ENCODE measurements at places on chromosomes 5 and 9.

DNA sequence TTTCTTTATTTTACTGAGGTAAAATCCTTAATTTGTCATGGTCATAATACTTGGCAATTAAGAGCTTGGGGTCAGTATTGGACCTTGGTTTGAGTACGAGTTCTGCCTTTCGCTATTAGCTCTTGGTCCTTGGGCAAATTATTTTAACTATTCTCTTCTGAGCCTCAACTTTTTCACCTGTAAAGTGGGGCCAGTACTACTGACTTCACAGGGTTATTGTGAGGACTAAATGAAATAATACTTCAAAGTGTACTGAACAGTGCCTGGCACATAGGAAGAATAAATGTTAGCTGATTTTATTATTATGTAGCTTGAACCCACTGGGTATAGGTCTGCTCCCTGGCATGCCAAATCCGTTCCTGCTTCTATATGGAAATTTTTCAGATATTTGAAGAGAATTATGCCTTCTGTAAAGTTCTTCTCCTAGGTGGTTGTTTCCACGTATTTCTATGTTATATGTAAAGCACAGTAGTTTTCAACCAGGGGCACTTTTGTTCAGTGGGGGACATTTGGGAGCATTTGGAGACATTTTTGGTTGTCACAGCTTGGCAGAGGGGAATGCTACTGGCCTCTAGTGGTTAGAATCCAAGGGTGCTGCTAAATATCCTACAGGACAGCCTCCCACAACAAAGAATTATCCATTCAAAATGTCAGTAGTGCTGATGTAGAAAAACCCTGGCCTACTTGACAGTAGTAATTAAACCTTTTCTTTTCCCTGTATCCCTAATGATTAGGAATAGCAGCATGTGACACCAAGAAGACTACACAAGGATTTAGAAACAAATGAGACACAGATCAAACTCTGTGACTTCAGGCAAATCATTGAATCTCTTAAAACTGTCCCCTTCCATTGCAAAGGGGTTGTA is 4.5 kb downstream of the RCL1 start:
- peak; percentile 13 for DNase-seq

DNA sequence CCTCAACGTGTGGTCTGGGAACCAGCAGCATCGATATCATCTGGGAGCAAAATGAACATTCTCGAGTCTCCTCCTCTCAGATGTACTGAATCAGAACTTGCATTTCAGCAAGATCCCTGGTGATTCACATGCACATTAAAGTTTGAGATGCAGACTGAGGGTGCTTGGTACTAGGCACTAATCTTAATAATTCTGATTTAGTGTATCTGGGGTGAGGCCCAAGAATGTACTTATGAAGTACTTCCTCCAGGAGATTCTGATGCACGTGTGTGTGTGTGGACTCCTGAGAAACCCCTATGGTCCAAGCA is 56.2 kb upstream of the EQTN start:
- DNase-seq, result no peak

GRCh38 chr9:113508111-113508749 is 44.7 kb downstream of the RGS3 start:
- no peak for DNase-seq

DNA sequence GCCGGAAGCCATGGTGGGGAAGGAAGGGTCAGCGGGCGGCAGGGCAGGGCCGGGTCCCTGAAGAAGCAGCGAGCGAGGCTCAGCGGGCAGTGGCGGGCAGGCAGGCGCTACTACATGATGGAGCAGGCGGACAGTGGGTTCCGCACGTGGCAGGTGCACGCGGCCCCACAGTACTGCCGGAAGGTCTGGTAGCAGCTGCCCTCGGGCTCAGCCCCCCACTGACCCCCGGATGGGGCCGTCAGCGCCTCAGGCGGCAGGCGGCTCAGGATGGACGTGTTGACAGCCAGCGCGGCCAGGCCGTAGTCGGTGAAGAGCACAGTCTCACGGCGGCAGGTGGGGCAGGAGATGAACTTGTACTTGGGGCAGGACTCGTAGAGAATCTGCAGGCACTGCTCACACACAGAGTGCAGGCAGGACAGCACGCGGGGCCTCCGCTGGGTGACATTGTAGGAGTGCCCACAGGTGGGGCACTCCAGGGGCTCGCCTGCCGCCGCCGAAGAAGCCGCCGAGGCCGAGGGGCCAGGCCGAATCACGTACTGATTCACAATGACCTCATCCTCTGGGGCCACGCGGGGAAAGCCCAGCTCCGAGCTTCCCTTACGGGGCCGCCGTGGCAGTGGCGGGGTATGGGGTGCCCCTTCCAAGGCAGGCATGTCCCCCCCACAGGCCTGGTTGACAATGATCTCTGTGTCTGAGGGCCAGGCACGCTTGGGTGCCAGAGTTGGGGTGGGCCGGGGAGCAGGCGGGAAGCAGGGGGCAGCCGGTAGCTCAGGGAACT is 1.5 kb downstream of the RNF208 start:
- no peak for DNase-seq

GRCh38 chr5:137696481-137696880 is 39.4 kb downstream of the KLHL3 start:
- no peak for DNase-seq

DNA sequence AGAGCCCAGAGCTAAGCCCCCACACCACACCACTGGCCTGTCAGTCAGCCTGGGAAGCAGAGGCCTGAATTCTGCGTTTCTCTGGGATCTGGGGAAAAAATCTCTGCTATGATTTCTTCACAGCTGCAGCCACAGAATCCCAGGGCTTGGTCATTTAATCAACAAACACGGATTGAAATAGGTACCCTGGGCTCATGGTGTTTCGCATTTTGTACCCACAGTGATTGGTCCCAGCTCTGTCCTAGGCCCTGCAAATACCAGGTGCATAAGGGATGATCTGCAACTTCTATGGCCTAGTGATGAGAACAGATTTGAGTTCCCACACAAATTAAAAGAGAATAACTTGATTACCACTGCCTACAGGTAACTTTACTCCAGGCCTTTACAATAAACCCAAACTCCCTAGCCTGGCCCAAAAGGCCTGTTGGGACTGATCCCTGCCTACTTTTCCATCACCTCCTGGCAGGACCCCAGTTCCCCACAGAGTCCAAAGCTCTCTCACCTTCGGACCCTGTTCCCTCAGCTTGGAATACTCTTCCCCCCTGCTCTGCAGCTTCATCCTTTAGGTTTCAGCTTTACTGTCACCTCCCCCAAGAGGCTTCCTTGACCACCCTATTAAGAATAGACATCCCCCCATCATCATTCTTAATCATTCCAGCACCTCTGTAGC is 14.7 kb upstream of the SAP30L start:
- DNase-seq, result no peak

DNA sequence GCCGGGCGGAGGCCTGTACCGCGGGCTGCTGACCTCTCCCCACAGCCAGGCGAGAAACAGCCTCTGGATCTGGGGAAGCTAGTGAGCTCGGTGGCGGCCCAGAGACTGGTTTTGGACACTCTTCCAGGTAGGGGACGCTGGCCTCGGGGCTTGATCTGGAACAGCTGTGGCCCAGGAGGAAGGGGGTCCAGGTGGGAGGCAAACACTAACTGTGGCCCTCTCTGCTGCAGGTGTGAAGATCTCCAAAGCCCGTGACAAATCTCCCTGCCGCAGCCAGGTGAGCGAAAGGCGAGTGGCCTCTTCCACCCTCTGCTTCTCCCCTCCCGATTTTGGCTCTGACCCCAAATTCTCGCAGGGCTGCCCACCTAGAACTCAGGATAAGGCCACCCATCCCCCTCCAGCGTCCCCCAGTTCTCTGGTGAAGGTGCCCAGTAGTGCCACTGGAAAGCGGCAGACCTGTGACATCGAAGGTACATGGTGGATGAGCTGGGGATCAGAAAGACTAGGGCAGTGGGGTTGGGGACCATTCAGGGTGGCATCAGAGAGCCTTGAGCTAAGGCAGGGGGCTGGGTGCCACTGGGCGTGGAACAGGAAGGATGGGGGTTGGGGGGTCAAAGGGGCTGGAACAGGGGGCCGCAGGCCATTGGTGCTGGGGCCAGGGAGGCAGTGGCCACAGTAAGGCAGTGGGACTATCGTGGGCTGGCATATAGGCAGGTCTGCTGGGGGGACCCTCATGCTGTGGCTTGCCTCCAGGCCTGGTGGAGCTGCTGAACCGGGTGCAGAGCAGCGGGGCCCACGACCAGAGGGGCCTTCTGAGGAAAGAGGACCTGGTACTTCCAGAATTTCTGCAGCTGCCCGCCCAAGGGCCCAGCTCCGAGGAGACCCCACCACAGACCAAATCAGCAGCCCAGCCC is 12.9 kb upstream of the SLC34A1 start:
- DNase-seq, result no peak

GRCh38 chr9:21777701-21778100 is 24.7 kb upstream of the MTAP start:
- no peak for DNase-seq

DNA sequence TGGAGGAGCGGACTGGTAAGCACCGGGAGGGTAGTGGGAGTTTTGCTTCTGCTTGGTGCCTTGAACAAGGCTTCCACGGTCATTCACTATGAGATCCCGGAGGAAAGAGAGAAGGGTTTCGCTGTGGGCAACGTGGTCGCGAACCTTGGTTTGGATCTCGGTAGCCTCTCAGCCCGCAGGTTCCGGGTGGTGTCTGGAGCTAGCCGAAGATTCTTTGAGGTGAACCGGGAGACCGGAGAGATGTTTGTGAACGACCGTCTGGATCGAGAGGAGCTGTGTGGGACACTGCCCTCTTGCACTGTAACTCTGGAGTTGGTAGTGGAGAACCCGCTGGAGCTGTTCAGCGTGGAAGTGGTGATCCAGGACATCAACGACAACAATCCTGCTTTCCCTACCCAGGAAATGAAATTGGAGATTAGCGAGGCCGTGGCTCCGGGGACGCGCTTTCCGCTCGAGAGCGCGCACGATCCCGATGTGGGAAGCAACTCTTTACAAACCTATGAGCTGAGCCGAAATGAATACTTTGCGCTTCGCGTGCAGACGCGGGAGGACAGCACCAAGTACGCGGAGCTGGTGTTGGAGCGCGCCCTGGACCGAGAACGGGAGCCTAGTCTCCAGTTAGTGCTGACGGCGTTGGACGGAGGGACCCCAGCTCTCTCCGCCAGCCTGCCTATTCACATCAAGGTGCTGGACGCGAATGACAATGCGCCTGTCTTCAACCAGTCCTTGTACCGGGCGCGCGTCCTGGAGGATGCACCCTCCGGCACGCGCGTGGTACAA is 556 bp downstream of the PCDHGC3 start:
- peak; percentile 73 for DNase-seq

- no peak for DNase-seq
Observed at GRCh38 chr9:1748407-1748806, 266.7 kb upstream of the SMARCA2 start.

GRCh38 chr9:84781458-84781857 is 111.9 kb downstream of the NTRK2 start:
- DNase-seq, result no peak

DNA sequence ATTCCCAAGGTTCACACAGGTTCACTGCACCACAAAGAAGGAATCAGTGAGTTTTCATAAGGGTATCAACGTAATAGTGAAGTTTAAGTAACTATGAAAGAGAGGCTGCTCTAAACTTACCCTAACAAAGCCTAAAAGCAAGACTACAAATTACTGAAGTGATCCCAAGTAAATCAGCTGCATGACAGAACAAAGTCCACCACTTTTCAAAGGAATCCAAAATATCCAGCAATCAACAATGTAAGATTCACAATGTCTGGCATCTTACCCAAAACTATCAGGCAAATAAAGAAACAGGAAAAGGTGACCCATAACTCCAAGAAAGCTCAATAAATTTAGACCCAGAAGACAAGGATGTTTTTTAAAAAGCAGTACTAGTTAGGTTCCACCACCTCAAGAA is 70.1 kb downstream of the GNAQ start:
- DNase-seq, result no peak

DNA sequence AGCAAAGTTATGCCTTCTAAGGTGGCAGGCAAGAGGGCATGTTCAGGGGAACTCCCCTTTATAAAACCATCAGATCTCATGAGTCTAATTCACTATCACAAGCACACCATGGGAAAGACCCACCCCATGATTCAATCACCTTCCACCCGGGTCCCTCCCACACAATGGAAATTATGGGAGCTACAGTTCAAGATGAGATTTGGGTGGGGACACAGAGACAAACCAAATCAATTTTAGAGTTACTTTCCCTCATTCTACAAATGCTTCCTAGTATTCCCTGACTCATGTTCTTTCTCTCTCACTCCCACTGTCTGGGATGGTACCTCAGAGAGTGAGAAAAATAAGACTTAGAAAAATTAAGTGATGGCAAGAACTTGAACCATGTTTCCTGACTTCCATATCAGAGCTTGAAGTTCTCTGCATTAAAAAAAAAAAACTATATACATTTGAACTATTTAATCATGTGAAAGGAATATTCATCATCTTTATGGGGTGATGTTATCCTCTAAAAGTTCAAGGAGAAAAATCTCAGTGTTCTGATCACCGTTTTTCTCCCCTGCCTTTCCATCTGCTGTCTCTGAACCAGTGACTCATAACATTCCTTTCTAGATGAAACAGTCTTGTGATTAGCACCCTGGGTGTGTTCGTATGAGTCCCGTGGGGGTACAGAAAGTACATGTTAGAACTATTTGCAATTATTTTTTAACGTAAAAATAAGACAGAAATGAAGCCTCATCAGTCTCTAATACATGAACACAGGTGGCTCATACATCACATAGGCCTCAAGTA is 282.9 kb downstream of the SLF1 start:
- DNase-seq, result no peak

DNA sequence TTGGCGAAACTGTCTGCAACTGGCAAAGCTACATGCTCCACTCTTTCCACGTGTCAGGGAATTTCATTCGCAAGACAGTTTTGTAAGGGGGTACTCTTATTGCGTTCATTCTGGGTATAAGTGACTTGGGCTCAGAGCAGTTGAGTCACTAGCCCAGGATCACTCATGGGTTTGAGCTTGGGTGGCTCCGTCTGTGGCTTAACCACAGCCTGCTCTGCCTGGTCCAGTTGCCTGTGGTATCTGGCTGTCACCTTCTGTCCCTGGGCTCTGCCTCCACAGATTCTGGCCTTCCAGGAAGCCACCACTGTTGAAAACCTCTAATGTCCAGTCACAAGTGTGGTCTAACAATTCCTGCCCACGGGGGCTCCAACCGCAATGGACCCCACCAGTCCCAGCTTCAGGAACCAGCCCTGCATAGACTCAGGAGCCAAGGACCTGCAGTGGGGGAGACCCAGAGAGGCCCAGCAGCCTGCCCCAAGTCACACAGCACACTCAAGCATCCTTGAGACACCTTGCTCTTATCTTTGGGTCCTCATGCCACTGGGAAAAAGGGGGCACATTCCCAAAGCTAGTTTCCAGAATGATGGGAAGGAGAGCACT is 10.4 kb downstream of the KIF12 start:
- no peak for DNase-seq

- peak; percentile 23 for DNase-seq
Observed at GRCh38 chr9:29514336-29514735, 1941.1 kb upstream of the C9orf72 start.

- DNase-seq, result no peak
Observed at GRCh38 chr5:150690760-150691159, 10.1 kb downstream of the RBM22 start.

DNA sequence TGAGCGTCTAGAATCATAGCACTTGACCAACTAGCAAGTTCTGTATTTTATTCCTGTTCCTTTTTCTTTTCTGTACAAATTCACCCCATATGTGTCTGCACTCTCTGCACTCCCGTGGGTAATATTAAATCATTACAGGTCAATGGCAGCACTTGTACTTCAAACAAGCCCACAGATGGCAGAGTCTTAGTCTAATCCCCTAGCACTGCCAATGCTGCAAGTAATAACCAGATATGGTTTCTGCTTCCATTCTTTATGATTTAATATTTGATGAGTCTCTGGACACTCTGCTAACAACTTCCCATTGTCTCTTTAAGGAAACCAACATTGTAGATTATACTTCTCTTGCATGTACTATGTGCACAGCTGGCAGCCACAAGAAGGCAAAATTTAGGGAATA is 343.8 kb upstream of the CHD1 start:
- peak; percentile 61 for DNase-seq

Data from brain (organoid and tissue), 16 donors.